ENCODE measurements at places on chromosomes 1 and 21.

GRCh38 chr1:116226017-116226416 is 114.8 kb downstream of the MAB21L3 start:
- no peak for DNase-seq

DNA sequence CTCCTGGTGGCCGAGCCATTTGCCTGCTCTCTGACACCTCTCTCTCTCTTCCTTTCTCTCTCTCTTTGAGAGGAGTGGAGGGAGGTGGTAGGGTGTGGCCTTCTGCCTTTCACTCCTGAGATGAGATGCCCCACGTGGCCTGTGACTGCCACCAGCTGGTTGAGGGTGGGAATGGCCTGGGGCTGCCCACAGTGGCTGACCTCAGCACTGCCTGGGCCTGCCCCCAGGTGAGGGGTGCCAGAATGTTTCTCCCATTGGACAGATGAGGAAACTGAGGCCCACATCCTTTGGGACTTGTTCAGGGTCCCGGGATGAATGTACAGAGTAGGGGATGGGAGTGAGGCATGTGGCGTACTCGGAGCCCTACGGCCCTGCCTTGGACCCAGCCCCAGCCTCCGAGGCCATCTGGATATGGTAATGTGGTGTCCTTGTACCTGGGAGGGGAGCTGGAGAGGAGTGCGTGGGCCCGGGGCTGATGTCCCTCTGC is 12.7 kb upstream of the C1orf167 start:
- DNase-seq: peak; percentile 59

GRCh38 chr1:246583448-246584185 is 17.4 kb downstream of the CNST start:
- DNase-seq: no peak

DNA sequence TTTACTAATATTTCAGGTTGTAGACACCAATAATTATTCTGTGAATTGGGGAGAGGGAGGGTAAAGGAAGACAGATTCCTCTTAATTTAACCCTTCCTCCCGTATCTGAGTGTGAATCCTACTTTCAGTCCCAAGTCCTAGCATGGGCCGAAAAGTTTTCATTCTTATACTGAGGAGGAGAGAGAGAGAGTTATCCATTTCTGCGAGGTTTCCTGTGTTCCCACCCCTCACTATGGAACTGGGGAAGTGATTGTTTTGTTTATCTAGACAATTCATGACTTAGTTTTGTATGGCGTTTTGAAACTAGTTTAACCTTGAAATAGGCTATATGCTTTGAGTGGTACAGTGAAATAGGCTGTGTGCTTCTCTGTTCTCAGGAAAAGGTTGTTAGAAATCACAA is 134.0 kb upstream of the DPYD start:
- DNase-seq: no peak

Measured in SK-N-SH (cell line).